ENCODE measurements at places on chromosomes 2 and 18.
A peak's percentile ranks its signal among the peaks of the same experiment; 100 is the strongest.

- H3K27me3 ChIP-seq = no peaks in the 10 kb centered on the region
- no peak overlapping the region for H3K27ac ChIP-seq
- no peak for DNase-seq
- H3K4me3 ChIP-seq = no peak overlapping the region
- H3K4me1 ChIP-seq = no peaks in the 10 kb centered on the region
Observed at GRCh38 chr18:7637269-7637668, 70.2 kb downstream of the PTPRM start.

DNA sequence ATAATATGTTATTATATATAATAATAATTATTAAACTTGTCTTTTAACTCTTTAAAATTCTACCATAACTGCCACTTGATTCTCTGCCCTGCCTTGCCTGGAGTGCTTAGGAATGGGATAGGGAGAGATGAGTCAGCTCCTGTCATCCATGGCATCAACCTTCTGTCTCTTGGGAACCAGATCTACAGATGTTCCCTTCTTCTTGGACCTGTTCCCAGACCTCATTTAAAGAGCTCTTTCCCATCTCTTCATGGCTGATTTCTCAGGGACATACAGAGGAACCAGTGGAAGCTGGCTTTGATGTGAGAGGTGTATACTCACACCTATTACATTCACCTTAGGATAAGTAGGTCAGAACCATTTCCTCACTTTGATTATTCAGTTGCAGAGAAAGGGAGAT lies 155.3 kb upstream of the MYO3B start:
- no peak for DNase-seq
- H3K36me3 ChIP-seq = peaks cover 3% of the 10 kb centered on the region
- no peak overlapping the region for H3K27ac ChIP-seq

GRCh38 chr2:62904344-62904743 lies 146.3 kb upstream of the OTX1 start:
- no peak for DNase-seq
- H3K27ac ChIP-seq = no peak overlapping the region
- H3K4me1 ChIP-seq = no peaks in the 10 kb centered on the region
- no peak overlapping the region for H3K4me3 ChIP-seq
- H3K36me3 ChIP-seq = no peaks in the 10 kb centered on the region
- no peaks in the 10 kb centered on the region for H3K27me3 ChIP-seq

DNA sequence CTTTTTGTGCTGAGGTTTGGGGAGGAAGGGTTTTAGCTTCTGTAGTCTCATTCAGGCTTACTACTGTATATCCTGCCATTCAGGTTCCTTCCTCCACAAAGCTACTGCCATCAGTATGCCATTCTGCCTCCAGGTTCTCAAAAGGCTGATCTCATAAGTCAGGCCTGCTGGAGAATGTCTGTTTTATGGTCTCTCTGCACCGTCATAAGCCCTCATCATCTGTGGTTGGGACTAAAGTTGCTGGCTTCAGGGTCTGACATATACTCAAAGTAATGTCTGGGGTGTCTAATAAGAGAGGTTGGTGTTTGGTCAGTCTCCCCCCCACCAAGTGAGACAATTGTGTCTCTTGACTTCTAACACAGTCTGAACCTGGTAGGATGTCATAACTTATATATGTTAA lies 36.2 kb upstream of the CCBE1 start:
- no peak overlapping the region for H3K4me3 ChIP-seq
- H3K4me1 ChIP-seq = no peaks in the 10 kb centered on the region
- no peaks in the 10 kb centered on the region for H3K27me3 ChIP-seq
- DNase-seq = no peak

GRCh38 chr2:159968279-159968900 lies 94.0 kb downstream of the PLA2R1 start:
- H3K27me3 ChIP-seq = no peaks in the 10 kb centered on the region
- H3K4me3 ChIP-seq = no peak overlapping the region
- no peak for DNase-seq
- no peaks in the 10 kb centered on the region for H3K36me3 ChIP-seq
- H3K27ac ChIP-seq = no peak overlapping the region

GRCh38 chr2:44582363-44583008 lies 220.7 kb downstream of the CAMKMT start:
- no peaks in the 10 kb centered on the region for H3K4me1 ChIP-seq
- H3K4me3 ChIP-seq = no peak overlapping the region
- no peak overlapping the region for H3K27ac ChIP-seq
- no peaks in the 10 kb centered on the region for H3K36me3 ChIP-seq
- no peak for DNase-seq
- no peaks in the 10 kb centered on the region for H3K27me3 ChIP-seq

DNA sequence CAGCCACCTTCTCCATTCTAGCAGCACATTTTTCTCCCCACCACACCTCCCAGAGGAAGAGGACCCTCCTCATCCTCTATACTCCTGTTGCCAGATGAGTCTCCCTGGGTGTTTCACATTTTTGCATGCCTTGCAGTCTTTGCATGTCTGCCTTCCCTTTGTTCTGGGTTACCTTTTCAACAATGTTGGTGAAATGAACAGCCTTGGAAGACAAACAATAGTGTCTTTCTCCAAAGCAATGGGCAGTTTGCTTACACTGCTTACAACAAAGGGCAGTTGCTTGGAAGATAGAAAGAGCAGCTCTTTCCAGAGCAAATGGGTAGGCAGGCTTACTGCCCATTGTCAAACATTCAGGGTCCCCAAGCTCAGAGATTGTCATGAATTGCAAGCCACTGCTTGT lies 14.5 kb upstream of the SEH1L start:
- H3K27ac ChIP-seq = no peak overlapping the region
- no peak overlapping the region for H3K4me3 ChIP-seq
- no peaks in the 10 kb centered on the region for H3K36me3 ChIP-seq
- H3K4me1 ChIP-seq = no peaks in the 10 kb centered on the region
- H3K27me3 ChIP-seq = no peaks in the 10 kb centered on the region

DNA sequence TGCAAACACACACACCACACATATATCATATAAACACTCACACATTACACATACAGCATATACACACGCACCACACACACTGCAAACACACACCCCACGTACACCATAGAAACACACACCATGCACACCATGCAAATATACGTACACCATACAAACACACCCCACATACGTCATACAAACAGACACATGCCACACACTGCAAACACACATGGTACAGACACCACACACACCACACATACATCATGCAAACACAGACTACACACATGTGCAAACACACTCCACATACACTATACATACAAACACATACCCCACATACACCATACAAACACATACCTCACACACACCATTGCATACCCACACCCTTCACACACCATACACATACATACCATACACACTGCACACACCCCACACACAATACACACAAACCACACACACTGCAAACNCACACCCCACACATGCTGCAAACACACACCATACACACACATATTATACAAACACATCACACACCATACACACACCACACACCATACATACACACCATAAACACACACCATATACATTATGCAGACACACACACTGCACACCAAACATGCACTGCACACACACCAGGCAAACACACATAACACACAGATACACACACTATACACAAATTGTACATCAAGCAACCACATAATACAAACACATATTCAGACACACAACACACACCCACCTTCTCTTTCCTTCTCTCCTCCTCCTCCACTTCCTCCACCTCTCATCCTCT lies 120.4 kb downstream of the SEPTIN10 start:
- H3K27me3 ChIP-seq = no peaks in the 10 kb centered on the region
- H3K4me1 ChIP-seq = no peaks in the 10 kb centered on the region
- no peak for DNase-seq
- no peak overlapping the region for H3K27ac ChIP-seq
- H3K36me3 ChIP-seq = peaks cover 9% of the 10 kb centered on the region

DNA sequence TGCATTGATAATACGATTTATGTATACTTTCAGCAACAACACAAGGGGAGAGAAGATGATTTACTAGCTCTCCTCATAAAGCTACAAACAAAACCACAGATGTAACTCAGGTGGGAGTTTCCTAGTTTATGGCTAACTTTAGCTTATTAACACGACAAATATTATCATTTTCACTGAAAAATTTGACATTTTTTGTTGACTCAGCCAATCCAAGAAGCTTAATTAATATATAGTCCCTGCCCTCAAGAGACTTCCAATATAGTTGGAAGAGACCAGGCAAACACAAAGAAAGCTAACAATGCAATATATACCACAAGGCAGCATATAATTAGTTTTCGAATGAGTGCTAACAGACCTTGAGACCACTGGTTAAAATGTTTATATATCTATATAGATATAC lies 775 bp downstream of the WDR12 start:
- no peak overlapping the region for H3K27ac ChIP-seq
- no peaks in the 10 kb centered on the region for H3K36me3 ChIP-seq
- peaks cover 7% of the 10 kb centered on the region for H3K4me1 ChIP-seq
- no peaks in the 10 kb centered on the region for H3K27me3 ChIP-seq
- peak overlapping the region; percentile 99 for H3K4me3 ChIP-seq
- DNase-seq = no peak

GRCh38 chr2:196989496-196989895 lies 63.0 kb upstream of the PGAP1 start:
- no peak overlapping the region for H3K27ac ChIP-seq
- no peaks in the 10 kb centered on the region for H3K36me3 ChIP-seq
- H3K4me3 ChIP-seq = no peak overlapping the region
- DNase-seq = no peak
- H3K27me3 ChIP-seq = no peaks in the 10 kb centered on the region

DNA sequence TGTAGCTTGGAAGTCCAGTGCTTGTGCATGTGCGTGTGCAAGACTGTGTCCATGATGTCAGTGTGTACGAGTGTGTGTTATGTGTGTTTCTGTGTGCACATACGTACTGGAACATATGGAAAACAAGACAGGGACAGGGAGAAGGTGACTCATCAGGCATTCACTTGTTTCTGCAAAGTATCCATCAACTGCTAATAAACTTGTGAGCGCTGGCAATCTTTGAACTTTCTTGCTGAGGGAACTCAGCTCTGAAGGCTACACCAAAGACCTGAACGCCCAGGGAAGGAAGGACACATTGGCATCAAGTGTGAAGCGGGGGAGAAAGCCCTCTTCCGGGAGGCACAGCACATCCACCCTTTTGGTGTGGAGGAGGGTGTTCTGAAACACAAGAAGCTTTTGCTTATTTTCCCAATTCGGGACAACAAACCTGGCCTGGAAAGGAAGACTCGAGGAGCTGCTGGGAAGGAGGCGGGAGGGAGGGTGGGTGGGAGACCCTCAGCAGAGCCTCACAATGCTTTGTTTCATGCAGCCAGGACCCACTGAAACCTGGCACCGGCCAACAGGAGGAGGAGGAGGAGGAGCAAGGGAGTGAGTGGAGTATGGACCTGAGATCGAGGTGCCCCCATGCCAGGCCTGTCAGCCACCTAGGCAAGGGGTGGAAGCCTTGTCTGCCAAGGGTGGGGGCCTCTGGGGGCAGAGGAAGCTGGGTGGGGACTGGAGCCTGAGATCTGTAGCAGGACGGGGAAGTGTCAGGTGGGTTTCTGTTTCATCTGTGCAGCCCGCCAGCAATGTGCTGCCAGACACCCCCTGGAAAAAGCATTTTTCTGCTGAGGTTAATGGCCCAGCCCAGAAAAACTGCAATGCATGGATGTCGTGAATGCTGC lies 26.8 kb downstream of the SMAD7 start:
- no peak for DNase-seq
- no peak overlapping the region for H3K4me3 ChIP-seq
- H3K27ac ChIP-seq = no peak overlapping the region
- H3K27me3 ChIP-seq = no peaks in the 10 kb centered on the region
